Stimulated activated CD4-positive, alpha-beta T cell treated with anti-CD3 and anti-CD28 coated beads, Interleukin-15, amount 100 ng/mL, for 48 hours (primary cell): ENCODE measurements at places on chromosomes 16 and 17.

DNA sequence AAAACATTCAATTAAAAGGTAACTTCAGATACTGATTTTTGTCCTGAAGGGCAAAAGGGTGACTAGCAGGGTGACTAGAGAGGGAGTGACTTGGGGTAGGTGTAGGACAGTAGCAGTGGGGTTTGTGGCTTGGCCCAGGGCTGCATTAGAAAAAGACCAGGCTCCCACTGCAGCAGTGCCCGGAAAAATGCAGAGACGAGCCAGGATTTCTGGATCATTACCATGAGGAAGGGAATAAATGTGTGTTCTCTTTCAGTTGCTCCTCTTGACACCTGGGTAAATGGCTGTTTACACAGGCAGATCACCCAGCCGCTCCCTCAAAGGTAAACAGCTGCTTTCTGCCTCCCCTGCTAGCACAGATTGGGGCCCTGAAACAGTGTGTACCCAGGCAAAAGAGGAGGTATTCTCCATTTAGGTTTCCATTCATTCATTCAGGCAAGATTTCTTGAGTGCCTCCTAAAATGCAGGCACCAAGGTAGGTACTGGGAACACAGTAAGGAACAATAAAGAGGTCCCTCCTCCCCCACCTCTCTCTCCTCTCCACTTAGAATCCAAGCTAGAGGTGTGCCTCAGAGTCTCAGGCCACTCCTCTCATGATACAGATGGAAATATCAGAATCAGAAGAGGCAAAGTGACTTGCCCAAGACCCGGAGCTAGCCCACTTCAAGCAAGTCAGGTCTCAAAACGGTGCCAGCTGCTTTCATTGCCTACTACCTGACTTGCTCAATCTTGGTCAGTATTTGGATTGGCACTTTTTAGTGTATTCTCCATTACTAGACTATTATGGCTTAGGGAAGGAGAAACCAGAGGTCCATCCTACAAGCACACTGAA, 15.2 kb upstream of the TOX3 start:
- no peak for DNase-seq

- no peak for DNase-seq
Measured at GRCh38 chr16:11673091-11674000, 5.1 kb downstream of the SNN start.

GRCh38 chr17:18950944-18951905, 740 bp upstream of the SLC5A10 start:
- no peak for DNase-seq

- DNase-seq, result no peak
Measured at GRCh38 chr16:10502776-10503175, 77.6 kb downstream of the EMP2 start.

DNA sequence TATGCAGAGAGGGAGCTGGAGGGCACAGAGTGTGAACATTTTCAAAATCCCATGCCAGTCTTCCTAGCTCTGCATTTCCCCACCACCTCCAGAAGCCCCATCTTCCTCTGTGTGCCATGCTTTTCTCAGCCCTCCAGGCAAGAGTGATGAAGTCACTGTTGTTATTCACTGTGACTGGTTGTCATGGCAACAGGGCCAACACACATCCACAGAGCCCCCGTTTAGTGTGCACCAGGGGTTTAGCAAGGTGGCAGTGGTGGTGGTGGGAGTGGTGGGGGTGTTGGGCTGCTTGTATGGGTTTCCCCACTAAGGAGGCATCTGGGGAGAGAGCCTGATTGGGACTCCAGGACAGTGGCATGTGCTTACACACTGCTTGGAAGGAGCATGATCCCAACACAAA, 309.9 kb upstream of the ASIC2 start:
- DNase-seq, result no peak

GRCh38 chr16:25988084-25988483, 296.3 kb downstream of the HS3ST4 start:
- DNase-seq, result no peak

GRCh38 chr17:67412032-67412431, 35.0 kb downstream of the PITPNC1 start:
- no peak for DNase-seq

- no peak for DNase-seq
Measured at GRCh38 chr16:11670171-11671131, 2.2 kb downstream of the SNN start.

DNA sequence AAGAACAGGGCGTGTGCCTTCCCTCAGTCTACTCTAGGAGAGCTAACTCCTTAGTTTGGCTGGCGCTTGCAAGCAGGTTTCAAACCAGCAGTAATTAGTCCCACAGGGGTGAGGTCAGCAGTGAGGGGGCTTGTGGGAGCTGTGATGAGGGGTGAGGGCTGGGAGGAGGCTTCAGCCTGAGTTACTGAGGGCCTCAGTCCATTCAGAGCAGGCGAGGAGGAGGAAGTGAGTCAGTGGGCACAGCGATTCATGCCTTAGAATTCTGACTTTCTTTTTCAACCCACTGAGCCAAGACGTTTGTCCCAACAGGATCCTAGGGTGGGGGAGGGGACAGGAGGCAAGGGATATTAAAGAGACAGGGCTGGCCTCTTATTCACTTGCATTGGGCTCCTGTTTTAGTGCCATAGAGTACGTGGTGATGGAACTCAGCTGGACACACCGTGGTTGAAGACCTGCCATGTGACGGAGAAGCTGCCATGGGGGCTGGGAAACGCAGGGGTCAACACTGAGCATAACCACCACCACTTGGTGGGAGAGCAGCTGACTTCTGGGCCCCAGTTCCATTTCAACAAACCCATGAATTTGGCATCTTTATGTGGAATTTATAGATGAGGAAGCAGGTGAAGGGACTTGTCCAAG, 8.3 kb upstream of the ITGA3 start:
- no peak for DNase-seq

DNA sequence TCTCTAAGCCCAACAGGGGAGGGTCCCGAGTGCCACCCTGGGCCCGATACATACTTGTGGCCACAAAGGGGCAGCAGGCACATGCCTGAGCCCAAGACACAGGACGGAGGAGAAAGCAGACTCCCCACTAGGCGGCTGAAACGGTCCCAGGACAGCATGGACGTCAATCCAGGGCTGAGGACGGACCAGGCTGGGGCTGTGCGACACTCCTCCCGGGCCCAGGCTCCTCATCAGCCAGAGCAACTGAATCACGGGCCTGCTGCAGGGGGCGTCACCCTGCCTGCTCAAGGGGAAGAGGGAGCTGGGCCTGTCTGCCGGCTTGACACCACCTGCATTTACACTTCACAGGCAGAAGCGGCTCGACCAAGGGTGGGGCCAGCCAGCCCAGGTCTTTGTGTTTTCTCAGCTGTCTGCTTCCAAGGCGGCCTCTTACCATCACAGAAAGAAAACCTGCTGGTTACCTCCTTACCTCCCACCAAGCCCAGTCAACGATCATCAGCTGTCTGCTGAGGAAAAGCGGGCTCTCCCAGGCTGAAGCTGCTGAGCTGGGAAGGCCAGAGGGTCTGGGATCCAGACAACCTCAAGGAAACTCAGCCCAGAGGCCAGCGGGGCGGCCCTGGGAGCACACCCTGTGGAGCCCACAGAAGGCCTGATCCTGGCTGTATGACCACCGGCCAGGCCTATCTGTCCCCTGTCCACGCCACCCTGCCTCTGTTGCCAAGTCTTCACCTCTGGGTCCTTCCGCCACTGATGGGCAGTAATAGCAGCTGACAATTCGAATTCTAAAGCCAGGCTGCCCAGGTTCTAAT, 26.4 kb downstream of the KIFC3 start:
- DNase-seq, result no peak

DNA sequence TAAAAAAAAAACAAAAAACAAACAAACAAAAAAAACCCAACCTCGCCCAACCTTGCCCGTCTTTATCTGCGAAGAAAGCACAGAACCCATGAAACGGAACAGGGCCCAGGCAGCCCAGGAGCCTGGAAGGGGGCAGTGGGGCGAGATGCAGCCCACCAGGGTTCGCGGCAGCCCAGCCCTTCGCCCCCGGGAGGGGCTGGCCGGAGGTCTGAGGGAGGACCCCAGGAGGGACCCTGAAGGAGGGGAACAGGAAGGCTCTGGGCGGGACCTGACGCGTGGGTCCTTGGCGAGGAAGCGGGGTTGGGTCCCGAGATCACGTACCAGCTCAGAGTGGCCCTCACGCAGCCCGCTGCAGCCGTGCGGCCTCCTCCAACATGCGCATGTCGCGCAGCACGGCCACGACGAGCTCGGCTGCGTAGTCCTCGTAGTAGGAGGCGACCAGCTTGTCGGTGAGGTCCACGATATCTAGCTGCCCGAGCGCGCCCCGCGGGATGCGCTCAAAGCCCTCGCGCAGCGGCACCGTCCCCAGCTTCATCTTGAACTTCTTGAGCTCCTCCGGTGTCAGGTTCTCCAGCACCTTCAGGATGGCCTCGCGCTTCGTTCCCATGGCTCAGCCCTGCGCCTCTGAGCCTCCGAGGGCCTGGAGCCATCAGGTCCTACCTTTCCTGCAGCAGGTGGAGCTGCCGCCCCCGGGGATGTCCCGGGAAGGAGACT, at the start of gene PYDC1:
PYDC1 (minus strand) TSS at position 714 of the 714 bp plus-strand sequence; CDS start at position 607, 107 bp downstream.
- DNase-seq, result no peak

DNA sequence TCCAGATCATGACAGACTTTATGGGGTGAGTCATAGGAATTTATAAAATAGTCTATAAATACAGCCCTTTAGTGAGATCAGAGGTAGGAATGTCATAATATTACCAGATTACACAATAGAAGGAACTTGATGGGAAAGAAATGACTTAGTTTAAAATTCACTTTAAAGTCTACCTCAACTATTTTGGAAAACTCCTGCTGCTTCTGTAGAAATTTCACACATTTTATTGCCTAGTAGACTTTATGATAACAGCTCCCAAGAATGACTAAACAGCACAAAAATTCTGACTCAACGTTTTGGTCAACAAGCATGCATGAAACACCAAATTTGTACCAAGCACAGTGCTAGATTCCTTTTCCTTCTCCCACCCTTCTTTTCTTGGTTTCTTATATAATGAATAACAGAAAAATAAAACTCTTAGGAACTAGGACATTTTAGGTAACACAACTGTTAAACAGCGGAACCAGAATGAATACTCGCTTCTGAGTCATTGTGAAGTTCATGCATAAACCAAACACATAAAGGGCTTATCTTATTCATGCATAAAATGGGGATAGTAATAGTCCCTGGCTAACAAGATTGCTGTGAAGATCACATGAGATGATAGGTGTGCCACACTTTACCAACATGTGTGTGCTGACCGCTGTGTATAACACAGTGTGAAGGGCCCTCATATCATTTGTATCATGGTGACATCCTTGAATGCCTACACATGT, 243.9 kb downstream of the CDH8 start:
- DNase-seq, result no peak

- no peak for DNase-seq
Measured at GRCh38 chr17:43526886-43527648, 19.1 kb downstream of the ETV4 start.

DNA sequence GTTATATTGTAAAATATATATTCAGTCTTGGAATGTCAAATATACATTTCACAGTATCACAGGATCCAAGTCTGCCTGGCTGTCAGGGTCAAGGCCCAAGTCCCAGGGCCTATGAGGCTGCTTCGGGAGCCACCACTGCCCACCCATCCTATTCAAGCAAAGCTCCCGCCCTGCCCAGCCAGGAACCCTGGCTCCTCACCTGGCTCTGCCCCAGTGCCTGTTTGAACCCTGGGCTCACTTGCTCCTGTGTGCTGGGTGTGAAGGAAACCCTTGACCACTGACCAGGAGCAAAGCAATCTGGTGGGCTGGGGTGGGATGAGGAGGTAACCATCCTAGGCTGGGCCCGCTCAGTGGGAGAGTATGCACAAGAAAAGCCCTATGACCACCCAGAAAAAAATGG, 27.0 kb downstream of the ITGAE start:
- DNase-seq, result no peak

- DNase-seq, result no peak
Measured at GRCh38 chr16:23110257-23110899, 38.9 kb downstream of the USP31 start.

DNA sequence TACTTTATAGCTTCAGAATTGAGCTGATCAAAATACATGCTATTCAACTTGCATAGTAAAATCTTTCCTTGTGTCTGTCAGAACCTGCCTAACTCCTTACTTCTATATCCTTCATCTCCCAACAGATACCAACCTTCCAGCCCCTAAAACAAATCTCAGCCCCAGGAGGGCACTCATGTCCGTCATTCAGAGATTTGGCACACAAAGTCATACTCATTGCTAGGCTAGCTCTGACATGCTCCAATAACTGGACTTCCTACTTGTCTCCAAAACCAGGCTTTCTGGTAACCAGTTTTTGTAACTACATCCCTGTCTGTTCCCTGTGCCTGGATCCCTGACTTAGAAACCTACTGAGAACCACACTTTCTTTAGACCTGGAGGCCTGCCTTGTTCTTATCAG, 37.5 kb upstream of the DHX40 start:
- DNase-seq, result no peak

DNA sequence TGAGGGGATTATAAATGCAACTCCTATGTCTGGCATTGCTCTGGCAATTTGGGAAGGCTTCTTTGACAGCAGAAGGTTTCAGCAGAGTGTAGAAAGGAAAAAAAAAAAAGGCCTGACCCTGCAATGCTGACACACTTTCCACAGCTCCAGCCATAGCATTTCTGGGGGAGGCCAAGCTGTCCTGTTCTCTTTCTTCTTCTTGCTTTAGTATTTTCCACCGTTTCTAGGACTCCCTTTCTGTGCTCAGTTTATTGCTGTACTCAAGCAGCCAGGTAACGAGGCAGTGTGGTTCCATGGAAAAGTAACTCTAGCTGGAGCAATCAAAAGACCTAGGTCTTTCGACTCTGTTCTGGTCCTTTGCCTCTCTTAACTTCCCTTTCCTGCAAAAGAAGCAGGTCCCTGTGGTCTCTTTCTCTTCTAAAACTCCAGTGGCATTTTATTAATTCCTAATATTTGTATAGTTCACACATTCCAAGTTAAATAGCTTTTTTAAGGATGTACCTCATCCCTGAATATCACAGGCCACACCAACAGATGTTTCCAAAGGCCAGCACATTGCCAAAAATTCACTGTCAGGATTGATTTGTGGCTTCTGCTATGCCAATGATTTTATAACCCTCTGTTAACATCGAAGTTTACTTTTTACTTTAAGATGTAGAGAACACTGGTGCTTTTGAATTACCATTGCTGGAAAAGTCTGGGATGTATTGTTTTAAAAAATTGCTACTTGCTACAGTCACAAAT, 90.3 kb upstream of the BCAR1 start:
- DNase-seq, result no peak

DNA sequence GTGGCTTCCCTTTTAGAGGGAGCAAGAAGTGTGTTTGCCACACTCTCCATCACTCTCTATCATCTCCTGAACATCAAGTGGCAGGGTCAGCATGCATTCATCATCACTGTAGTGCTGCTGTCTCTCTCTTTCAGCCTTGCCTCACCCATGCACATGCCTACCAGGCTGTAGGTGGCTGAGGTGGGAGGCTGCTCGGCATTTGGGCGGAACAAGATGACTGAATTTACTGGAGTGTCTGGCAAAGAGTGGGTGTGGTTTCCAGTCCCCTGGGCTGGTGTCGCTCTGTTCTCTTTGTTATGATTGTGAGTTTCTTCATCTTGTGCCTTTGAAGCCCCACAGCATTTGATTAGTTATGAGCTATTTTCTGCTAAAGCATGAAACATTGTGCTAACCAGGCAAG, 541.9 kb upstream of the EEF2KMT start:
- no peak for DNase-seq
